ENCODE measurements at places on chromosomes 2 and 18.
A peak's percentile ranks its signal among the peaks of the same experiment; 100 is the strongest.

- DNase-seq: no peak
Observed at GRCh38 chr2:10447300-10447894, 730 bp downstream of the ODC1 start.

GRCh38 chr18:49611316-49611715, 49.5 kb downstream of the LIPG start:
- peak; percentile 25 for DNase-seq

- peak; percentile 14 for DNase-seq
Observed at GRCh38 chr2:223856021-223856420, 18.6 kb upstream of the AP1S3 start.

DNA sequence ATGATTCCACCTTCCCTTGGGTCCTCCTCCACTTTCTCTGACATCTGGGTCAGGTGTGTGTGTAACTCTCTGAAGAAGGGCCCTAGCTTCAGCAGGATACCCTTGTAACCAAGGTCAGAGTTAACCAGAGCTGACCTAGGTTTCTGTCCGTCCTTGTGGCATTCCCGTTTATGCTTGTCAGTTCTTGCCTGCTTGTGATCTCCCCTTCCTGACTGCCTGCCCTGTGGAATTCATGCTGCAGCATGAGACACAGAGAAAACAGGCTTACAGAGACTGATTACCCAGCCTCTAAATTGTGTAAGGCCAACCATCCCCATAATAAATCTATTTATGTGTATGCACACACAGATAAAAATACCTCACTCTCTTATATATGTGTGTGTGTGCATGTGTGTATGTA, 22.8 kb downstream of the NXPH2 start:
- no peak for DNase-seq

DNA sequence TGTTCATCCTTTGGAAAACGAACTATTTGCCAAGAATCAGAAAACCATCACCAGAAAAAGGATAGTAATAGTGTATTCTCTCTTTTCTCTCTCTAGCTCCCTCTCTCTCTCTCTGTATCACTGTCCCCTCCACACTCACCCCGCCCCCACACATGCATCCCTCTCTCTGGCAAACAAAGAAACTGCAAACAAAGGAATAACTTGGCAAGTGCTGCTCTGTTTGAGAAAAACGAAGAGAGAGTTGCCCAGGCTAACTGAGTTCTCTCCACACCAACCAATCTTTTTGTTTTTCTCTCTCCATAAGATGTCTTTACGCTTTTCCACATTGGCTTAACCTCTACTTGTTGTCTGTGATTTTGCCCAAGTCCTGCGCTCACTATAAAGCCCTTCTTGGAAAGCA, 316.2 kb downstream of the EPHA4 start:
- no peak for DNase-seq

DNA sequence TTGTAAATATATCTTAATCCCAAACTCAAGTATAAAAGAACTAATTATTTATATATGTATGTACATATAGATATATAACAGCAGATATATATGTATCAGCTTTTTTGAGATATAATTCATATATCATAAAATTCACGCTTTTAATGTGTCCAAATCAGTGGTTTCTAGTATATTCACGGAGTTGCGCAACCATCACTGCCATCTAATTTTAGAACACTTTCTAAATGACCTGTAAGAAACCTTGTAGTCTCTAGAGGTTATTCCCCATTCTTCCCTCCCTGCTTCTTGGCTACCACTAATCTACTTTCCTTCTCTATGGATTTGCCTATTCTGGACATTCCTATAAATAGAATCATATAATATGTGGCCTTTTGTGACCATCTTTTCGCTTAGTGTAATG, 163.5 kb upstream of the TCF4 start:
- DNase-seq: no peak

GRCh38 chr2:30673127-30673526, 134.1 kb downstream of the CAPN13 start:
- no peak for DNase-seq

DNA sequence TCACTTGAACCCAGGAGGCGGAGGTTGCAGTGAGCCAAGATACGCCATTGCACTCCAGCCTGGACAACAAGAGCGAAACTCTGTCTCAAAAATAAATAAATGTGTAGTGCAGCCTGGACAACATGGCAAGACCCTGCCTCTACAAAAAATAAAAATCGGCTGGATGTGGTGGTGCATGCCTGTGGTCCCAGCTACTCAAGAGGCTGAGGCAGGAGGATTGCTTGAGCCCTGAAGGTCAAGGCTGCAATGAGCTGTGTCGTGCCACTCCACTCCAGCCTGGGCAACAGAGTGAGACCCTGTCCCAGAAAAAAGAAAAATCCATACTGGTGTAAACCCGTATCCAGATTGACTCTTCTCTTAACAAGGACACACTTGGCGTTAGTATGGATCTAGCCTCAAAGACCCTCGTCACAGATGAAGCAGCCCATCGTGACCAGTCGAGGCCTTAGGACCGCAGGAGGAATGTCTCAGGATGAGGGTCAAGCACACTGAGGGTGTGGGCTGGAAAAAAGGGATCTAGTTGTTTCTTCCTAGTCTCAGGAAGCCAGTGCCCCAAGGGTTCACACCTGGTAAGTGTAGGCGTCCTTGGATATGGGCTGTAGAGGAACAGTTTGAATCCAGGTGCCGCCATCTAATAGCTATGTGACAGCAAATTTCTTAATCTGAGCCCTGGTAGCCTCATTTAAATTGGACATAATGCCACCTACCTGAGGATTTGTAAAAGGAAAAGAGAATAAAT, 4.0 kb upstream of the GPBAR1 start:
- DNase-seq: no peak

- no peak for DNase-seq
Observed at GRCh38 chr2:180343528-180344345, 336.6 kb upstream of the CWC22 start.

DNA sequence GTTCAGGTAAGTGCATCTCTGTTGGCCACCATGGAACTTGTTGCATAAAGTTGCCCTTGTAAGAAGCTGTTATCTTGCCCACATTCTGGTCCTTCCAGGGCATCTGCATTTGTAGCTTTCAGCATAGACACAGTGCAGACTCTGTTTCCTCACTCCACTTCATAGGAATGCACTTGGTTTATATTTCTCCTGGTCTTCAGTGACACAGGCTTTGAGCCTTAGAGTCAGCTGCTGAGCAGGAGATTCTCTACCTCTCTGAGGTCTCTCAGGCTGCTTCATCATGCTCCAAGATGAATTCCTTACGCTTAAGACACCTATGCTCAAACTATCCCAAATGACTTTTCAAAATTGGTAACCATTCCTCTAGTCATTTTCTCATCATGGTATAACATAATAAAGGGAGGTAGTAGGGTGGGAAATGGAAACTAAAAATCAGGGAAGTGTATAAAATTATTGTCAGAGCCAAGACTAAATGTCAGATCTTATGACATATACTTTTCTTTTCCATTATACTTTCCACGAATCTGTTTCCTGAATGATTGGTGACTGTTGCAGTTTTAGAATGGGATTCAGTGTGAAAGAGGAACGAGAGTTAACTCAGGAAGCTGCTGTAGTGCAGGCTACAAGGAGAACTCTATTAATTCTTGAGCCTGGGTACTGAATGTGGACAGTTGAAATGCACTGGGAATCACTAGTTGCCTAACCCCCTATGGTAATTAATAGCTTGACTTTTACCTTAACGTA, 72.0 kb downstream of the GALNT1 start:
- no peak for DNase-seq

DNA sequence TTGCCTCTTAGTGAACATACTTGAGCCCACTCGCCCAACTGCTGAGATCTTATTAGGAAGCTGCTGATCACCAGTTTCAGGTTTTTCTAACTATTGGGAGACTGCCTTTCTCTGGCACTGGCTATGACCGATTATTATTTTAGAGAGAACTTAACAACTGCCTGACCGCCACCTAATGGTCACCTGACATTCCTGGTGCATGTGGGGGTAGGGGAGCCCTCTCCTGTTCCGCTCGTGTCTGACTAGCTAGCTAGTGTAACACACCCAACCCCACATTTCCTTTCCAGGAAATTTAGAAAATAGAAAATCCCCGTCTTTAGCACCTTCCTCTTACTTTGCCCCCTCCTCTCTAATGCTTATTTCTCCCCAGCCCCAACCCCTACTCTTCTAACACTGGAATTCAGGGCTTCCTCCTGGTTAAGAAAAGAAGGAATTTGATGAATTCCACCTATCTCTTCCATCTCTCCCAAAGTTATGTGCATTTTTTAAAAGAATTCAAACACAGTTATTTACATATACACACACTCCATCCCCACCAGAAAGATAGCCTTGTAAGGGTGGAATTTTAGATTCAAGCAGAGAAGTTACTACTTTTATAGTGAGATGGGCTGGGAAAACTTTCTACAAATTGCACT, 19.4 kb upstream of the DNER start:
- no peak for DNase-seq

DNA sequence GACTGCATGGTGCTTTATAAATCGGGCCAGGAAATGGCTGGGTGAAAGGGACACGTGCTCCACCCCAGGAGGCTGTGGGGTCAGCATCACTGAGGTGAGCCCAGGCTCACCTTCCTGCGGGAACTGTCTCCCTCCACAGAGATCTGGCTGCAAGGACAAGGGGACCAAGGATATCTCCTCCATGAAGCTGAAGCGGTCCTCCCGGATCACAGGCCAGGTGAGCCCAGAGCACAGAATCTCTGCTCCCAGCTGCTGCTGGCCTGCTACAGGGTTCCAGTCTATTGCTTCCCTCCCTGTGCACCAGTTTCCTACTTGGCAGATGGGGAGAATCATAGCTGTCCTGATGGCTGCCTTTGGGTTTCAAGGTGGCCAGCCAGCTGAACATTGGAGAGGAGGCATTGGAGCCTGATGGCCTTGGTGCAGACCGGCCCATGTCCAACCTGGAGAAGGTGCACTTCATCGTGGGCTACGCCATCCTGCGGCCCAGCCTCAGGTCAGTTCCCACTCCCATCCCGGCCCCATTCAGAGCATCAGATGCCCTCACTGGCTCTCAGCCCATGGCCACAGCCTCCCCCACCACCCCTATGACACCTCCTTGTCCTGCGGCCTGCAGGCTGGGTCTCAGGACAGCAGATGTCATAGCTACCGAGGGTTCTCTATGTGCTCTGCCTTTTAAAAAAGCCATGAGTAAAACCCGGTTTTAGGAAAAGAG, 33.7 kb upstream of the GPR17 start:
- peak; percentile 38 for DNase-seq

DNA sequence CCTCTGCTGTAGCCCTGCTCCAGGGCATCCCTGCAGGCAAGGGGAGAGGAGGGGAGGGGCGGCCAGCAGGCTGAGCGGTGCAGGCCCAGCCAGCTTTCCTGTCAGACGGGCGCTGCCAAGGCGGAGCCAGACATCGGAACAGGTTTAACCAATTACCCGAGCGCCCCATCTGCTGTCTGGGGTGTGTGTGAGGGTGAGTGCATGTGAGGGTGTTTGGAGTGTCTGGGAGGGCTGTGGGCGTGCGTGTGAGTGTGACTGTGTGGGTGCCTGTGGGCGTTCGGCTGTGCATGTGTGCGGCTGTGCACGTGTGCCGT, 20.0 kb downstream of the EMX1 start:
- DNase-seq: no peak

DNA sequence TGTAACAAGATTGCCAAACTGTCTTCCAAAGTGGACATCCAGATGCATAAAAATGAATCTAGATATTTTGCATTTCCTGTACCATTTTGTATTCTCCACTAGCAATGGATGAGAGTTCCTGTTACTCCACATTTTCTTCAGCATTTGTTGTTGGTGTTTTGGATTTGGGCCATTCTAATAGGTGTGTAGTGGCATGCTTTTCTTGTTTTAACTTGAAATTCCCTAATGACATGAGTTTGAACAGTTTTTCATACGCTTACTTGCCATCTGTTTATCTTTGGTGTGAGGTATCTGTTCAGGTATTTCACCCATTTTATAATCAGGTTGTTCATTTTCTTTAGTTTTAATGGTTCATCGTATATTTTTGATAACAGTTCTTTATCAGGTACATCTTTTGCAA, 73.9 kb downstream of the UBE2E3 start:
- no peak for DNase-seq

DNA sequence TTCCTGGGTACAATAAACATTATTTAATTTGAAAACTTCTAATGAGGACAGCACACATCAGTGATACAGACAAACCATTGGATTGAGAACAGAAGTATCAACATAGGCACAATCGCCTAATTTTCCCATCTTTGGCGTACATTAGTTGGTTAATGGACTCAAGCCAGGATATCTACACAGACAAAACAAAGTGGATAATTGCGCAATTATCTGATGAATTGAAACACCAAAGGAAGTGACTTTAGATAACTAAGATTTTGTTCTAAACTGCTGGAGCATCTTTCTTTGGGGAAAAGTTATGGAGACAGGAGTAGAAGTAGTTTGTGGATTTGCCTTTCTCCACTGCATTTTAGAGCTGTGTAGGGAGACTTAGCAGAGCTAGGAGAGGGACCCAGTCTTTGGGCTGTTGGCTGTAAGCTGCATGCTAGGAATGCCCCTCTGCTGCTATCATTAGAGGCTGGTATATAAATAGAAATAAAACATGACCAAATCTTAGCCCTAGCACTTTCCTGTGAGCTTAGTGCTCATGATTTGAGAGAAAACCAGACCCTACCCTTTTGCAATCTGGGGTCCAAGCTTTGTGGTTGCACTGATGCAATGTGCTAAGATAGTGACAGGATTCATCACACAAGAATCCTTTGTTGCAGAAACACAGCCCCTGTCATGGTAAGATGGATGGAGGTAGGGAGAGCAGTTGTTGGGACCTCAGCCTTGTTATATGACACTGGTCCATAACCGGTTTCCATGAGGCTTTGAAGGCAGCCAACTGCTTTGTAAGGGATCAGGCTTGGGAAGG, 264.5 kb upstream of the PIK3C3 start:
- DNase-seq: peak; percentile 72

DNA sequence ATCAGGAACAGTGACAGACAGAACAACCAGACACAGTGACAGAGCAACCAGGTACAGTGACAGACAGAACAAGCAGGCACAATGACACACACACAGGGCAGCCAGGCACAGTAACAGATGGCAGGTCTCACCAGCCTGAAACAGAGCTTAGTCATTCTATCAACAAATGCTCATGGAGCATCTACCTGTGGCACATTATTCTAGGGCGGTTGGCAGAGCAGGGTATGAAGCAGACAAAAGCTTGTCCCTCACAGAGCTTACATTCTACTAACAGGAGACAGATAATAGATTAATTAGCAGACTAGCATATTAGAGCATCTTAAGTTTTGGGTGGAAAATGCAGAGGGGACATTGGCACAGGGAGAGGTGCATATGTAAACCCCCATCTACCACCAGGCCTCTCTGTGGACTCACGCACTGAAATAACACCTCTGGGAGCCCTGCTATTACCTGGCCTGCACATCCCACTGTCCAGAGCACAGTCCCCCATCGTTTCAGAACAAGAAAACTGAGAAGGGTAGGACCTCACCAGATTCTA, 64.1 kb upstream of the RAB6C start:
- DNase-seq: peak; percentile 21

- no peak for DNase-seq
Observed at GRCh38 chr2:6358546-6358945, 507.2 kb downstream of the CMPK2 start.

- DNase-seq: no peak
Observed at GRCh38 chr2:191321861-191322662, 76.9 kb downstream of the MYO1B start.

GRCh38 chr18:73047688-73048087, 179.9 kb upstream of the NETO1 start:
- no peak for DNase-seq

Measured in islet precursor cell (in vitro differentiated cells).